Activated CD4-positive, alpha-beta T cell treated with anti-CD3 and anti-CD28 coated beads, Interleukin-2, amount 10 ng/mL, durations not matched to agents 7 days and 5 days (primary cell): ENCODE measurements at places on chromosomes 4 and X. TPM values are rescaled to one million over a fixed set of nuclear protein-coding genes. Genes with fewer than 3 reads are reported as not detected.
A peak's percentile ranks its signal among the peaks of the same experiment; 100 is the strongest.

- DNase-seq, result no peak
- H3K4me3 ChIP-seq, result no peak overlapping the region
- no peak overlapping the region for H3K27ac ChIP-seq
- H3K27me3 ChIP-seq, result no peaks in the 10 kb centered on the region
- no peaks in the 10 kb centered on the region for H3K4me1 ChIP-seq
Measured at GRCh38 chrX:134898440-134898839, 92.4 kb upstream of the SMIM10 start.

GRCh38 chrX:19897091-19897490, 9.7 kb upstream of the SH3KBP1 start:
- H3K4me3 ChIP-seq, result no peak overlapping the region
- no peak for DNase-seq
- no peak overlapping the region for H3K27ac ChIP-seq
- no peaks in the 10 kb centered on the region for H3K27me3 ChIP-seq

DNA sequence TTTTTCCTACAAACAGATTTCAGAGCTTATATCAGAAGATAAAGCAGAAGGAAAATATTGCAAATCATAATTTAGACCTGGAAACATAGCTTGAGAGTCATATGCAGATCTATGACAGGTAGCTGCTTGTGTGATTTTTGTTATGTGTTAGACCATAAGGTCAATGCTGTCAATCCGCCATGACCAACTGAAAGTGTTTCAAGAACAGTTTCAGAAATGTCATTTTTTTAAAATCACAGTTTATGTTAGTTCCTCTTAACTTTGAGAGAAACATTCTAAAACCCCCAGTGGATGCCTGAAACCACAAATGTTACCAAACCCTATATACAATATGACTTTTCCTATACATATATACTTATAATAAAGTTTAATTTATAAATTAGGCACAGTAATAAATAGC, 391.3 kb upstream of the FAM241A start:
- no peak for DNase-seq
- no peak overlapping the region for H3K27ac ChIP-seq
- H3K36me3 ChIP-seq, result no peaks in the 10 kb centered on the region
- H3K4me1 ChIP-seq, result no peaks in the 10 kb centered on the region

DNA sequence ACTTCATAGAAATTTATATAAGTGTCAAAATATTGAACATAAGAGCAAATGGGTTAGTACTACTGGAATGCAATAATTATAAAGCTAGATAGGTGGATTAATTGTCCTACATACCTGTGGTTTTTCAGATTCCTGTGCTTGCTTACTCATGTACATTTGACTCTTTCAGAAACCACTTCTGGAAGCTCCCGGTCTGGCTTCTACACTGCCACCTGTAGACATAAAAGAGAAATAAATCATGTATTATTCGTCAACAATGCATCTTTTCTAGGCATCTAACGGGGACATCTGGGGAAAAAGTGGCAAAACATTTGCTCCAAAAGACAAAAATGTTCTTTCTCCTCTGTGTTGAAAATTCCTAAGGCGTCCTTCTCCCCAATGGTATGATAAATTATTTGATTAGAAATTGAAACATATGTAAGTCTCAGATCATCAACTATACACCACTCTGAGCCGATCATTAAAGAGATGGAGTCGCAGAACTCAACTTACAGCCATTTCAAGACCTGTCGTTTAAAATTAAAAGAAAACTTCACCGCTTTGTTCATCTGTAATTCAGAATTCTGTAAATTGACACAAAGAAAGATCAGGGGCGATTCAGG, 648.7 kb upstream of the DIPK2B start:
- peaks cover 19% of the 10 kb centered on the region for H3K36me3 ChIP-seq
- H3K27ac ChIP-seq, result peak overlapping the region; percentile 90
- peaks cover 43% of the 10 kb centered on the region for H3K4me1 ChIP-seq
- peak; percentile 25 for DNase-seq

DNA sequence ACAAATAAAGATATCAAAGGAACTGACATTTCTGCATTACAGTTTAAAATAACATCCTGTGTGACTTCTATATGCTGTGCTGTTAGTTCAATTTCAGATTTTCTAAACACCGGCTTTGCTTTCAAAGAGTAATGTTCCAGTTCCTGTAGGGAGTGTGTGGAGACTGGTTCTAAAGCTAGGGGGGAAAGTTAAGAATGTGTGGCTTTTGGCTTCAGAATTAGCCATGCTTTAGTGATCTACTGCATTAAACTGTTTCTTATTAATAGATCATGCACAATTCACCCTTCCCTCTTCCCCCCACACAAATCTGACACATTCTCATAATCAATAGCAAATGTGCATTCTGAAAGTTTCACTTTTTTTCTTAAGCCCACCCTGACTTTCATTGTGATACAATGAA, 32.0 kb upstream of the DKK2 start:
- H3K4me1 ChIP-seq, result no peaks in the 10 kb centered on the region
- no peaks in the 10 kb centered on the region for H3K27me3 ChIP-seq
- no peak overlapping the region for H3K27ac ChIP-seq
- no peak overlapping the region for H3K4me3 ChIP-seq

GRCh38 chr4:35166466-35166865, 1077.8 kb downstream of the ARAP2 start:
- no peak for DNase-seq
- H3K4me1 ChIP-seq, result no peaks in the 10 kb centered on the region
- no peak overlapping the region for H3K27ac ChIP-seq
- no peak overlapping the region for H3K4me3 ChIP-seq

DNA sequence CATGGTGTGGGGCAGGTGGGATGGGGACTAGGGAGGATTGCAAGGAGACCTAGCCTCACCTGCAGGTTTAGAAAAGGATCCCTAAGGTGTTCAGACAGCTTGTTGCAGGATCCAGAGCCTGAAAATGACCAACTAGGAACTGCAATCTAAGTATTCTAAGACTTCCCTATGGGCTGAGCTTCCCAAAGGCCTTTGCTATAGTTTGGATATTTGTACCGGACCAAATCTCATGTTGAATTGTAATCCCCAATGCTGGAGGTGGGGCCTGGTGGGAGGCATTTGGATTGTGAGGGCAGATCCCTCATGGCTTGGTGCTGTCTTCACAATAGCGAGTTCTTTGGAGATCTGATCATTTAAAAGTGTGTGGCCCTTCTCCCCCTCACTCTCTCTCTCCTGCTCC, 52.1 kb downstream of the GPC3 start:
- H3K4me3 ChIP-seq, result no peak overlapping the region
- no peaks in the 10 kb centered on the region for H3K27me3 ChIP-seq
- H3K36me3 ChIP-seq, result no peaks in the 10 kb centered on the region
- DNase-seq, result no peak
- H3K27ac ChIP-seq, result no peak overlapping the region

Gene OPHN1
- total RNA-seq, result 0.07 TPM
